Activated CD8-positive, alpha-beta T cell treated with anti-CD3 and anti-CD28 coated beads for 36 hours (primary cell): ENCODE measurements at places on chromosomes 1 and 21. TPM values are rescaled to one million over a fixed set of nuclear protein-coding genes. Genes with fewer than 3 reads are reported as not detected.

CFAP57 gene
- total RNA-seq: 0.18 TPM

CDKN2C gene
- 18.4 TPM for total RNA-seq

BARHL2 gene
- not detected for total RNA-seq

CLCA4 gene
- total RNA-seq: not detected

KRTAP22-1 gene
- not detected for total RNA-seq

DEPDC1 gene
- 16.0 TPM for total RNA-seq

ESPN gene
- total RNA-seq: 0.99 TPM

ANXA9 gene
- total RNA-seq: 0.25 TPM

KLHDC9 gene
- total RNA-seq: 0.43 TPM

HTR6 gene
- not detected for total RNA-seq

AMY1B gene
- total RNA-seq: not detected

OVAAL gene
- total RNA-seq: not detected

ACTA1 gene
- total RNA-seq: not detected

USH2A gene
- total RNA-seq: not detected

OR2T11 gene
- total RNA-seq: not detected

CD1B gene
- not detected for total RNA-seq

PRDM16 gene
- total RNA-seq: 0.29 TPM

TNFRSF4 gene
- total RNA-seq: 137 TPM

TTC34 gene
- total RNA-seq: 0.81 TPM

RNU1-2 gene
- 1,043 TPM for total RNA-seq

RHEX gene
- total RNA-seq: not detected

MMP23B gene
- 3.3 TPM for total RNA-seq

ST6GALNAC3 gene
- total RNA-seq: 2.9 TPM

OR10Z1 gene
- not detected for total RNA-seq

DCDC2B gene
- total RNA-seq: not detected

OLFML2B gene
- total RNA-seq: not detected

CATSPERE gene
- total RNA-seq: 0.20 TPM

TMEM240 gene
- total RNA-seq: 0.74 TPM

SMPDL3B gene
- total RNA-seq: 0.27 TPM

UBL4B gene
- not detected for total RNA-seq

C1orf226 gene
- 0.20 TPM for total RNA-seq

SPATA21 gene
- not detected for total RNA-seq

KCNAB2 gene
- 290 TPM for total RNA-seq

OR2T10 gene
- total RNA-seq: not detected

LCE3E gene
- total RNA-seq: not detected

TNFAIP8L2 gene
- total RNA-seq: 17.5 TPM

KISS1 gene
- total RNA-seq: not detected

PGBD5 gene
- total RNA-seq: not detected
